ENCODE measurements at places on chromosomes 5 and 9.

GRCh38 chr9:108582726-108583125 is 273.1 kb downstream of the ACTL7B start:
- no peak for DNase-seq

DNA sequence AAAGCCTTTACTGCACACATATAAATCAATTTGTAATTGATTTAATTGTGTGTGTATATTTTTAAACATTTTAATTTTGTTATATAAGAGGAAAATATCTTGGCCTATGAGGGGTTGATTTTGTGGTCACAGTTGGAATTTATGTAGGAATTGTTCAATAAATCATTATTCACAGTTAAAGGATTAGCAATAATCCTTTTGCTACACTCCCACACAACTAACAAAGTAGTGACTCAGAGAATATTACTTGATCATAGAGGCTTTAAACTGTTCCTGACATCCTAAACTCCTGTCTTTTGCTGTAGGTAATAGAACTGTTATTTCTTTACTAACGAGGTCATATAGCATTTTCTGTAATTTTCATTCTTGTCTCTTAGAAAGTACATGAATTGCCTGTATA is 95.5 kb downstream of the ZCCHC7 start:
- peak; percentile 23 for DNase-seq

GRCh38 chr5:133489632-133490031 is 122.7 kb downstream of the FSTL4 start:
- DNase-seq = peak; percentile 37

- no peak for DNase-seq
Observed at GRCh38 chr5:206406-206805, 11.5 kb downstream of the CCDC127 start.

- no peak for DNase-seq
Observed at GRCh38 chr5:169272731-169273427, 28.1 kb downstream of the SLIT3 start.

- no peak for DNase-seq
Observed at GRCh38 chr9:27441741-27442070, 82.4 kb upstream of the IFNK start.
